ENCODE measurements at places on chromosomes 3 and 15.

DNA sequence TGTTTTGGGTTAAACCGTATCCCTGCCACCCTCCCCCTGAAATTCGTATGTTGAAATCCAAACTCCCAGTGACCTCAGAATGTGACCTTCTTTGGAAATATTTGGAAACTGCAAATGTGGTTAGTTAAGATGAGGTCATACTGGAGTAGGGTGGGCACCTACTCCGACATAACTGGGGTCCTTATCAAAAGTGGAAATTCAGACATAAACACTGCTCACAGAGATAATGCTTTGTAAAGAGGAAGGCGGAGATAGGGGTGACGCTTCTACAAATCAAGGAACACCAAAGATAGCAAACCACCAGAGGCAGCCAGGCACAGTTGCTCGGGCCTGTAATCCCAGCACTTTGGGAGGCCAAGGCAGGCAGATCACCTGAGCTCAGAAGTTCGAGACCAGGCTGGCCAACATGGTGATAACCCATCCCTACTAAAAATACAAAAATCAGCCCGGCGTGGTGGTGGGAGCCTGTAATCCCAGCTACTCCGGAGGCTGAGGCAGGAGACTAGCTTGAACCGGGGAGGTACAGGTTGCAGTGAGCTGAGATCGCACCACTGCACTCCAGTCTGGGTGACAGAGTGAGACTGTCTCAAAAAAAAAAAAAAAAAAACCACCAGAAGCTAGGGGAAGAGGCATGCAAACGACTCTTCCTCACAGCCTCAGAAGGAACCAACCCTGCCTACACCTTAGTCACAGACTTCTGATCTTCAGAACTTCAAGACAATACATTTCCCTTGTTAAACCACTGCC is 51.1 kb upstream of the CHD2 start:
- DNase-seq, result no peak

DNA sequence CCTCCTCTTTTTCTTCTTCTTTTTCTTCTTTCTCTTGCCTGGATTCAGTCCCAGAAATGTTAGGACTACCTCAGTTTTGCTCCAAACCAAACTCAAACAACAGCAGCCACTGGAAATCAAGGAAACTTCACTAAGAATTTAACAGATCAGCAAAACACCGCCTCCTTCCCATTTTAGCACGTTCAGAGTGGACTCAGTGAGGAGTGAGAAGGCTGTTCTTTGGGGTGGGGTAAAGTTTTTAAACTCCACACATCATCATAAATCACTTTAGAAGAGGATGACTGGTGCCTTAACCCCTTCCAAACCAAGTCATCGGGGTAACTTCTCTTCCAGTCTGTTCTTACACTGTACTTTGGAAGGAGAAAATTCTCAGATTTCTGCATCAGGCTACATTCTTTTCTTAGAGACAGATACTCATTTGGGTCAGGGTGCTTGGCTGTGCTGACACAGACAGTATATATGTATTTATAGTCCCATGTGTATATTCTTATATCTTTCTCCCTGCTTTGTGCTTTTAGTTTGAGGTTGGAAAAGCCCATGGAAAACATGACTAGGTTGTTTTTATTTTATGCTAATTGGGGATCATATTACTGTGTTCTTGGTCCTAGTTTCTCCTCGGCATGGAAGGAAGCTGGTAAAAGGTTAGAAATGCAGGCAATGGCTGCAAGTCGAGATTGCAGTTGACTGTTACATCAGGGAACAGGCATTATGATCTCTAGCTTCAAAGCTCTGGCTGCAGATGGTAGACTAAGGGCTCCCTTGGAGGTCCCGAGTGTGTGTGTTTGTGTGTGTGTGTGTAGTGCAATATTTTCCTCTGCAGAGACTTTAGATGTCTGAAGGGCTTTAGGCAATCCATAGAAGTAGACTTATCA is at the start of gene CCDC80:
CCDC80 (minus strand) TSS at position 214 of the 872 bp plus-strand sequence. CDS start 1,238 bp downstream, outside the sequence.
- DNase-seq, result no peak

DNA sequence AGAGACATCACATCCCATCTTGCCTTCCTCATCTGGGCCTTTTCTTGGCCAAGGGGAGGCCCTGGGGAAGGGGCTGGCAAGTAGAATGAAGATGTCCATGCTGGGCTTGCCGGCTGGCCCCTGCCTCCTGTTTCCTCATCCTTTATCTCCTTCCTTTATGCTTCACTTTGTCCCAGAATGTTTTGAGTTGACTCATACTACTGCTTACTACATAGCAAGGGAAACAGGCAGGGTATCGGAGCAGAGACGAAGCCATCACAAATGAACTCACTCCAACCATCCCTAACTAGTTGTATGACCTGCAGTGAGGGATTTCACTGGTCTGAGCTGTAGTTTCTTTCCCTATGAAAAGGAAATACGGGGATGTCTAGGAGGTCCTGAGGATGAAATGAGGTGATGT is 66.0 kb downstream of the CHDH start:
- no peak for DNase-seq

- no peak for DNase-seq
These were observed 12.1 kb upstream of the DMXL2 start for GRCh38 chr15:51634591-51635198.

- DNase-seq, result no peak
These were observed 101.6 kb upstream of the ANKRD28 start for GRCh38 chr3:15899388-15899787.

GRCh38 chr3:47578119-47578632 is 489 bp downstream of the CSPG5 start:
- DNase-seq, result peak; percentile 44

DNA sequence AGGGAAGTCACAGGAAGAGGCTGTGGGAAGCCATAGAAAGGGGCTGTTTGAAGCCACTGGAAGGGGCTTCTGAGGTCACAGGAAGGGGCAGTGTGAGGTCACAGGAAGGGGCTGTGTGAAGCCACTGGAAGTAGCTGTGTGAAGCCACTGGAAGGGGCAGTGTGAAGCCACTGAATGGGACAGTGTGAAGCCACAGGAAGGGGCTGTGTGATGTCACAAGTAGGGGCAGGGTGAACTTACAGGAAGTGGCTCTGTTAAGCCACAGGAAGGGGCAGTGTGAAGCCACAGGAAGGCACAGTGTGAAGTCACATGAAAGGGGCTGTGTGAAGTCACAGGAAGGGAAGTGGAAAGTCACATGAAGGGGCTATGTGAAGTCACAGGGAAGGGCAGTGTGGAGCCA is 33.1 kb downstream of the GASK1A start:
- no peak for DNase-seq

DNA sequence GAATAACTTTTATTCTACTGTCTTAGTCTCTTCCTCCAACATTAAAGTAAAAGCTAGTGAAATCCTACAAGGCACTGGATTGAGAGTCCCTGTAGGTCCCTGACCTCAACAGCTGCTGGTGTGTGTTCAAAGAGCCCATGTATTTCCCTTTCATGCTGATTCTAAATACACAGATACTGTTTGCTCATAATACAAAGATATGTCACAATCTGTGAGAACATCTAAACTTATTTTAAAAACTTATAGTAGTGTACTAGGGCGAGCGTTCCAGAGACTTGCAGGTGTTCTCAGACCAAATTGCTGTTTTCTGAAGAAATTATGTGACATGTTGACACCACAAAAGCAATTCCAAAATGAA is 145.9 kb upstream of the LIPC start:
- no peak for DNase-seq

- DNase-seq, result no peak
These were observed 10.3 kb upstream of the SLCO2A1 start for GRCh38 chr3:134040066-134040465.

DNA sequence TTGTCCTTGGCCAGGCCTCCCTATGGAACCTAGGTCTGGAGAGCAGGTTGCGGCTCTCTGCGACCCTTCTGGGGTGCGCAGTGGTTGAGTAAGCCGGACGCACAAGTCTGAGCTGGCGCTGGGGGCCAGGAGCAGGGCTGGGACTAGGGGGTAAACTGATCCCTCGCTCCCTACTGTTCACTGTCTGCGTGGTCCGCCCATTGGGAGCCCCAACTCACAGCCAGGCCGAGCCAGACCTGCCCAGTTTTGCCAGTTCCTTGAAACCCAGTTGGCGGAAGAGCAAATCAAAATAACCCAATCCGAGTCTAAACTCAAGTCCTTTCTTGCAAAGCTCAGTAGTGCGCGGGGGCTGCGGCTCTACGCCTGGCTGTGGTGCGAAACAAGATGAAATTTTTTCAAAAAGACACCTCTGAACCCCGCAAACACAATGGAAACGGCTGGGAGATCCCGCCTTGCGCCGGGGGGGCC is 17.5 kb downstream of the RGMA start:
- DNase-seq, result no peak

DNA sequence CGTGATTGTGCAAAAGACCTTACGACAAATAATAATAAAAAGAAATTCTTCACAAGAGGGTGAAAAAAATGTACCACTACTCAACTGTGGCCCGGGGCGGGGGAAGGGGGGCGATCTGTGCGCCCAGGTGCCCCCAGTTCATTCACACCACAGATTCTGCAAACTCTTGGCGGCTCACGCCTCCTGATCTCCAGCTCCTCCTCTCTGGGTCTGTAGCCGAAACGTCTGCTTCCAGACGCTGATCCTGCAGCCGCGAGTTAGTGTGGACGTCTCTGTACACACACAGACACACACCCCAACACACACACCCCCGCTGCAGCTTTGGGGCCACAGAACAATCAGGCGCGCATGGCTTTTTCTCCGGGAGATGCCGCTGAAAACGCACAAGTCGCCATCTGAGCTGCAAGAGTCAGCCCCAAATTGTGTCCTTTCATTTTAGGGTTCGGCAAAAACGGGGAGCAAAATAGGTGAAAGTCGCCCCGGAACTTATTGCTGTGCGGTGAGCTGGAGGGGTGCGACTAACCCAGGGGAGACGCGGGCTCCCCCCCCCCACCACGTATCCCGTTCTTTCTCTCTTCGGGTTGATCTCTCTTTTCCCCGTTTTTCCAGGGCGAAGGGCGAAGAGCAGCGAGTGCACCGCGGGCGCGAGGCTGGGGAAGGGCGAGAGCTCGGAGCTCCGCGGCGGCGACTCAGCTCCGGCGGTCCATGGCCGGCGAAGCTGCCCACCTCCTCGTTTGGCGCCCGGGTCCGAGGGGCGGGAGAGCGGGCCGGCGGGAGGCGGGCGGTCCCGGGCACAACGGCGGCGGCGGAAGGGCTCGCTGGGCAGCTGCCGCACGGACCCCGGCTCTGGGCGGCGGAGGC is 505 bp upstream of the WNT5A start:
- DNase-seq, result no peak

- DNase-seq, result no peak
These were observed 14.0 kb upstream of the COPG1 start for GRCh38 chr3:129235344-129235917.

- DNase-seq, result no peak
These were observed 95.8 kb downstream of the CNTN3 start for GRCh38 chr3:74518610-74519009.

- DNase-seq, result no peak
These were observed 128.8 kb upstream of the AADACL2 start for GRCh38 chr3:151604891-151605290.

GRCh38 chr3:166191411-166191810 is 354.2 kb upstream of the BCHE start:
- DNase-seq, result no peak

DNA sequence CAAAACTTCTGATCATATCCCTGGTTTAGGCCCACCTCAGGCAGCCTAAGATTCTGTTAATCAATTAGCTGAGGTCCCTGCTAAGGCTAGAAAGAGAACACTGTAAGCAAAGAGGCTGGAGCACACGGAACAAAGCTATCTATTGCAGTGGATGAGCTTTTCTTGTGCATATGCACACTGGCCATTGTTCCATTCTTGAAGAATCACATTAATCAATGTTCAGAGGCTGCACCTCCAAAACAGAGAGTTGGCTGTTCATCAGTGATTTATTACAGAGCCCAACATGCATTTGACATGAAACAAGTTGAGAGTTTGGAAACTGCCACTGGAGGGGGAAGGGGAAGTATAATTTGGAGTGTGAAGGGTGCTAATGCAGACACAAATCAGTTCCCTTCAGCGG is 873.0 kb downstream of the ROBO1 start:
- no peak for DNase-seq

Measured in NCI-H526 (cell line).